Stimulated activated CD8-positive, alpha-beta memory T cell treated with anti-CD3 and anti-CD28 coated beads, Interleukin-7, amount 100 ng/mL, for 1 hour (primary cell): ENCODE measurements at places on chromosomes 4 and X.

DNA sequence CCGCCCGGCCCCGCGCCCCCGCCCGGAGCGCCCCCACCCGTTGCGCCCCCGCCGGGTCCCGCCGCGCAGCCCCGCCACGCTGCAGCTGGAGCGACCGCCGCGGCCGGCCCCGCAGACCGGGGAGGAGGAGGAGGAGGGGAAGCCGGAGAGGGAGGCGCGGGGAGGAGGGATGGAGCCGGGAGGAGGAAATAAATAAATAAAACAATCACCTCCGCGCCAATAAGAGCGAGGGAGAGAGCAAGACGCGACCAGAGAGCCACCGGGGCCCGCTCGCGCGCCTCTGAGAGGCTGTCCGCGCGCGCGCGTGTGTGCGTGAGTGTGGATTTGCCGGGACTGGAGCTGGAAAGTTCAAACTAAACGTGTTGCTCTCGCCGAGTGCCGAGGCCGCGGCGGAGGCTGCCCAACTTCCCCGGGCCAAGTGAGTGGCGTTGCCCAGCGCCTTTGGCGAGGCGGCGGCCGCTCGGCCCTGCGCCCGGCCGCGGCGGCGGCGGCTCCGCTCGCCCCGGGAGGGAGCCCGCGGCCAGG lies 2184.4 kb upstream of the TENM3 start:
- no peak for DNase-seq

DNA sequence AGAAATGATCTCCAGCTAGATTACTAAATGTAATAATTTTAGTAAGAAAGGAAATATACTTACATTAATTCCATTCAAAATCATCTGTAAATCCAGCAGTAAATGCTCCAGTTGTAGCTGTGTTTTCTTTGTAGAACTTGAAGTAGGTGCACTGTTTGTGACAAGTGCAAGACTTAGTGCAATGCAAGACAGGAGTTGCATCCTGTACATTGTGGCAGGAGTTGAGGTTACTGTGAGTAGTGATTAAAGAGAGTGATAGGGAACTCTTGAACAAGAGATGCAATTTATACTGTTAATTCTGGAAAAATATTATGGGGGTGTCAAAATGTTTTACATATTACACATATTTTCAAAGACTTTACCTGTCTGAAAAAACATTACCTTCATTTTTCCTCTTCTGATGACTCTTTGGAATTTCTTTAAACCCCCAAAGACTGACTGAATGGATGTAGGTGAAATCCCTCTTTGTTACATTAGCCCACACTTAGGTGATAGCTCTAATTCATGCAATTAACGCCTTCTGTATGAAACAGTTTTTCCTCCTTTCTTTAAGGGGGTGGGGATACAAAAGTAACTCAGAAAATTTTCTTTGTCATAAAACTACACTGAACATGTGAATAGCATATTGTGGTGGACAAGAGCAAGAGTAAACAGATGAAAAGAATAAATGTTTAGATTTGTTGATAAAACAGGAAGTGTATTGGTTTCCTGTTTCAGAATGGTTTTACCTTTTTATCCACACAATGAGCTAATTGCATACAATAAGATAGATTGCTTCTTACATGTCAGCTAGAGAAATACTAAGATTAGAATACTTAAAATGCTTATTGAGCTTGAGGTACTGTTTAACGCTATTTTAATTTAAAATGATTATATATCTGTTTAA lies at the start of gene IL2:
Gene IL2 (minus strand): TSS at position 495 of the 886 bp plus-strand sequence. CDS start 285 bp downstream, at position 210.
- DNase-seq, result no peak

DNA sequence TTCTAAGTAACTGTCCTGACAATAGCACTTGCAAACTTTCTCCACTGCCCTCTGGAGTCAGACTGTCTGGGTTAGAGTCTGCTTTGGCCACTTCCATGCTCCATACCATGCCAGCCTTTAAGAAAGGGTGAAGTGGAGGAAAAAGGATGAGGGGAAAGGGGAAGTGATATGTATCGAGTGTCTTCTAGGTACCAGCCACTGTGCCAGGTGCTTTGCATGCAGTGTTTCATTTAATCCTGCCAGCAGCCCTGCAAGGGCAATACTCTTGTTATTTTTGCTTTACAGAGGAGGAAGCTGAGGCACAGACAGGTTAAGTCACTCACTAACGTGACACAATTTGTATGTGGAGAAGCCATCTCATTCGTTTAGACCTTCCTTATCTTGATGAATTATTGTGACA lies 55.6 kb downstream of the RTL9 start:
- no peak for DNase-seq

- no peak for DNase-seq
These were observed 1149.2 kb downstream of the PCDH18 start for GRCh38 chr4:136383082-136383481.

- DNase-seq, result no peak
These were observed 265.4 kb downstream of the RAPGEF2 start for GRCh38 chr4:159368320-159368719.
